ENCODE measurements at places on chromosomes 4 and X.

DNA sequence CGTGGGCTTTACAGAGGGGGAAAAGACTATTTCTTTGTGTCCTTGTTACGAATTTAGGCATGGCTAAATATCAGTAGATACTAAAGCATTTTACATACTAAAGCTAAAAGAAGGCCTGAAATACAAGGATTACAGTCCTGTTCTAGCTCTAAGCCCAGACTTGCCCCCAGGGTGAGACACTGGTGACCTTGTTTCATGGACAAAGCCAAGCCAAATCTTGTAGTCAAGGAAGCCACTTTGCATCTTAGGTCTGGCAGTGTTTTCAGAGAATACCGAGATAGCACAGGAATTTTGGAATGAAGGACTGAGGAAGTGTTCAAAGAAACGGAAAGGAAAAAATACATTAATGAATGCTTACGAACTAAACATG is 733 bp upstream of the G3BP2 start:
- no peak for DNase-seq

DNA sequence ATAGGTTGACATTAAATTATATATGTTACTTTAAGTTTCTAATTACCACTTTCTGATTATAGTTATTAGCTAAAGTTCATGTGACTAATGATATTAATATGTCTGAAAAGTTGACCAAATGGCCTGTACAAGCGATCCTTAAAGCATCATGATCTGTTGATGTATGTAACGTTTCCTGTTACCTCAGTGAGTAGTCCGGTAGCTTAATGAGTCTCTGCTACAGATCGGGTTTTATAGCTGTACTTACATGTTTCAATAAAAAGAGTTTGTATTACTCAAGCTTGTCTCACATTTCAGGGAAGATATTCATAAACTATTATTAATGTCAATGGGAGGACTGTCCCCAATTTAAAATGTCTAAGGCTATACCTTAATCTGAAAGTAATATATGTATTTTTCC is 246.3 kb downstream of the PPP3CA start:
- DNase-seq = no peak

GRCh38 chr4:109562457-109563239 is 2.6 kb downstream of the MCUB start:
- DNase-seq = no peak

GRCh38 chrX:72294497-72294896 is 11.2 kb downstream of the CITED1 start:
- no peak for DNase-seq

GRCh38 chr4:132818091-132818490 is 331.0 kb upstream of the PCDH10 start:
- no peak for DNase-seq

DNA sequence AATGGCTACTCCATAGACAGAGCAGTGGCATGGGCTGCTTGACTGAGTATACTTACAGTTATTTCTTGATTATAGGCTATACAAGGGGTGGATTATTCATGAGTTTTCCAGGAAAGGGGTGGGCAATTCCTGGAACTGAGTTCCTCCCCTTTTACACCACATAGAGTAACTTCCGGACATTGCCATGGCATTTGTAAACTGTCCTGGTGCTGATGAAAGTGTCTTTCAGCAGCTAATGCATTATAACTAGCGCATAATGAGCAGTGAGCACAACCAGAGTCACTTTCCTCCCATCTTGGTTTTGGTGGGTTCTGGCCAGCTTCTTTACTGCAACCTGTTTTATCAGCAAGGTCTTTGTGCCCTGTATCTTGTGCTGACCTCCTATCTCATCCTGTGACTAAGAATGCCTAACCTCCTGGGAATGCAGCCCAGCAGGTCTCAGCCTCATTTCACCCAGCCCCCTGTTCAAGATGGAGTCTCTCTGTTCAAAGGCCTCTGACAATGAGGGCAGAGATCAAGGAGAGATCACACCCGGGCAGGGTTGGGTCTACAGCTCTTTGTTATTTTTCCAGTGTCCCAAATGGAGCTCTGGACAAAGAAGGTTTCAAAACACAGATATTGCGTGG is 468.4 kb upstream of the PRKX start:
- DNase-seq = no peak

GRCh38 chr4:11166034-11166433 is 262.7 kb downstream of the HS3ST1 start:
- no peak for DNase-seq
